ENCODE measurements at places on chromosomes 3 and 15.

GRCh38 chr3:131561511-131561910 lies 58.7 kb upstream of the MRPL3 start:
- no peak for DNase-seq

GRCh38 chr3:137097386-137097785 lies 139.6 kb downstream of the IL20RB start:
- no peak for DNase-seq

DNA sequence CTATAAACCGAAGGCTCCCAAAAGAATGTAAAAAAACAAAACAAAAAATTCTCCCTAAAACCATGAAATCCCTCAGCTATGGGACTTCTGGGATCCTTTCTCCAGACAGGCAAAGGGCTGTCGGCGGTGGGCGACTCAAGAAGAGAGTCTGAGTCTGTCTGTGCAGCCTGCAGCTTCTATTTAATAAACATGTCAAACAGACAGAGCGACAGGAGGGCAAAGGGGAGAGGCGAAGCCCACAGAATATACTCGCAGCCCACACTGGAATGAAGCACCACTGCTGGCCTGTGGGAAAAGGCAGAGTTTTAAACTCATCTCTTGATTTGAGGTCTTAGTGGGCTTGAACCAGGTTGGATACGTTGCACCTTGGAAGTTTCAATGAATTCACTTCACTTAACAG lies 40.2 kb downstream of the ISL2 start:
- DNase-seq, result no peak

DNA sequence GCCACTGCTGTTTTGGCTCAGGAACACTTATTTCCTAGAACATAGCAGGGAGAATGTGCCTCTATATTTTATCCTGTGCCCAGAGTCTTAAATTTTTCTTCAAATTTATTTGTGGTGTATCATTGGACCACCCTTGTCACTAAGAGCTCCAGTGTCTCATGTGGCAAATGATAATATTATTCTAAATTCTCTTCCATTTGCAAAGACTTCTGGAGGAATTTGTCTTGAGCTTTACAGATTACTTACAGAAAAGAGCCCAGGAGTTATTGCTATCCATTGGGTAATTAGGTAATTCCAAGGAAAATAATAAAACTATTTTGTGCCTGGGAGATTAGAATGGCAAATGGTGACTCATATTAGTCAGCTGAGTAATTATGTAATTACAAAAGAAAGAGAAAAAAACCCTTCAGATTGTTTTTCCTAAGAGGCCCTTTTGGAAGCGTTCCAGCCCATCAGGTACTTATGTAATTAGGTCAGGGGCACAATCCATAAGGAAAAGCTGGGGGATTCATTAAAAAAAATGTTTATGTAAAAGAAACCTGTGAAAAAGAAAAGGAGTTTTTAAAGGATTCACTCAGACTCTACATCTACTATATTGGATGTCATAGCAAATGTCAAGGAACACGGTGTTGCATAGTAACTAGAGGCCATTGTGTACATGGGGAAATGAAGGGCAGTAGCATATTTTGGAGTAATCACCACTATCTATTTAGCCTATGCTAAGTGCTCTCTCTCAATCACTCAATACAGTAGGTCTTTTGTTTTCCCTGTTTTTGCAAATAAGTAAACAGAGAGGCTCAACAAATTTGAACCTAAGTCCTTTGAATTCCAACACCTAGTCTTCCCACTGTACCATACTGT lies 380.9 kb upstream of the RARB start:
- no peak for DNase-seq

- DNase-seq, result no peak
These were observed 64.2 kb downstream of the OXNAD1 start for GRCh38 chr3:16329036-16329825.

DNA sequence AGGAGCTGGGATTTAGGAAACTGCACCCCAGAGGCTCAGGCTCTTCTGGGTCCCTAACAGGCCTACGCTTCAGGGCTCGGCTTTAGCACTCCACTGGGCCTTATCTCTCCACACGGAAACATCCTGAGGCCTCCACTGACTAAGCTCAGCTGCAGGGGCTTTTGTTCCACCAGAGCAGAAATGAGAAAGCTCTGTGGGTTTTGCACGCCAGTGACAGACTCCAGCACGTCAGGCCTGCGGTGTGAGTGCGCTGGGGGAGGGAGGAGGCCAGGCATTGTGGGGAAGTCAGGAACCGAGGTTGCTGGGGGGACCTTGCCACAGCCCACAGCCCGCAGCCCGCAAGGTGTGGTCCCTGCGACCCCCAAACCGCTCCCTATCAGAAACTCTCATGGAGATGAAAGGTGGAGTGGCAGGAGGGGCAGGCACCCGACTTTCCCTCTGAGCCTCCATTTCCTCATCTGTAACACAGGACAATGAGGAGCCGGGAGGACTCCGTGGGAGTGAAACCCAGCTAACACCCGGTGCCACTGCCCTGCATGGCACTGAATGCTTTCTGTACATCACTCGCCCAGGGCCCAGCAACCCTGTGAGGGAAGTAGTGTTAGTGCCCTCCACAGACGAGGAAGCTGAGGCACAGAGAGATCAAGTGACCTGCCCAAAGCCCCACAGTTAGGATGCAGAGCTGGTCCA lies 106.5 kb downstream of the TPRA1 start:
- no peak for DNase-seq

- no peak for DNase-seq
These were observed 229.6 kb upstream of the FEZF2 start for GRCh38 chr3:62602987-62603386.

- peak; percentile 97 for DNase-seq
These were observed at the start of gene NPTN for GRCh38 chr15:73633111-73633990. NPTN (minus strand) TSS chr15:73633389; CDS start chr15:73633215, 174 bp downstream.

DNA sequence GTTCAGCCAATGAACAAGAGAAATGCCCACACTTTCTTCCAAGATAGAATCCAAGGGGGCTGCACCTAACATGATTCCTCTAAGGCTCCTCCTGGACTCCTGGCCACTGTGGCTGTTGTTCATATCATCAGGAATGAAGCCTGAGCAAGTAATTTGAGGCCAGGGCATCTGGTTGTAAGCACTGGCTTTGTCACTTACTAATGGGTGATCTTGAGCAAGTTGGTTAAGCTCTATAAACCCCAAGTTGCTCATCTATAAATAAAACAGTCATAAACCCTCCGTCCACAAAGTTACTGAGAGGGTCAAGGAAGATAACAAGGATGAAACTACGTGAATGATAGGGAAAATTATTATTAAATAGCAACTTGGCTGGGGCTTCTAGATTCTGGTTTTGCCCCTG lies 58.3 kb downstream of the CDC25A start:
- no peak for DNase-seq

DNA sequence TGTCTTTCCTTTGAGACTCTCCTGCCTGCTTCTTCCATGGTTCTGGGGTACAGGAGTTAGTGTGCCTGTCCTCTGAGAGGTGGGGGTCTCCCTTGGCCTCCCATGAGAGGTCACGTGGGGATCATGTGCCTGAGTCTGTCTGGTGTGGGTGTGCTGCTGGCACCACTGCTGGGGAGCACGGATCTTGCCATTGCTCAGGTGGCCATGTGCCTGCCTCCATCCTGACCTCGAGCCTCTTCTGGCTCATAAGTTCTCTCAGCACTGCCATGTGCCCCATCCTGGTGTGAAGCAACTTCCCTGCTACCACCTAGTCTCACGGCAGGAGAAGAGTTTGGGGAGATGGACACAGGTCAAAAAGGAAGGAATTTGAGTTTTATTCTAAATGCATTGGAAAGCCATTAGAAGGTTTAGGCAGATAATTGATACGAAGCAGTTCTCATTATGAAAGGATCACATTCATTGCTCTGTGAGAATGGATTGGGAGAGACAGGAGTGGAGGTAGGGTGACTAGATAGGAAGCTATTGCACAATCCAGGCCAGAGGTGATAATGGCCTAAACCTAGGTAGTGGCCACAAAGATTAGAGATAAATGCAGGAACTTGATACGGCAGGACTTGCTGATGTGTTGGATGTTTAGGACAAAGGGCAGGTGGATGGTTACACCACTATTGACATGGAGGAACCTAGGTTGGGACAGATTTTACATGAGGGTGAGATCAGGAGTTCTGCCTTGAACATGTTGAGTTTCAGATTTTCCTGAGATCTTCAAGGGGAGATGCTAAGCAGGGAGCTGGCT lies 173.0 kb upstream of the RORA start:
- DNase-seq, result no peak

DNA sequence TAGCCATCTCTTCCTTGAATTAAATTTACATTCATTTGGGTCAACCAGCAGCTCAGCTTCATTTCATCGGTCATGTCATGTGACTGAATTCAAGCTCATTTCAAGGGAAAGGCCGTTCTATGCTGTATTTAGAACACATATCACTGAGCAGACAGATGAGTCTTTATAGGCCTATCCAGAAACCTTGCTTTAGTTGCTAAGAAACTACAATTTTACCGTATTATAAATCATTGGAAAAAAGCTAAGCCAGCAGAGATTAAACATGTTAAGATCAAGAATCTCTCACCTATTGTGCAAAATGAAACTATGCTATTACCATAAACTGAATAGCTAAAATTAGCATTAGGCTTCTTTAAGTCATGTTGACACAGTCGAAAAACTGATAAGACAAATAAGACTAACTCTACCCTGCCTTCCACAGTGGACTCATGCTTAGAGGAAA lies 2.2 kb downstream of the NPTN start:
- no peak for DNase-seq

DNA sequence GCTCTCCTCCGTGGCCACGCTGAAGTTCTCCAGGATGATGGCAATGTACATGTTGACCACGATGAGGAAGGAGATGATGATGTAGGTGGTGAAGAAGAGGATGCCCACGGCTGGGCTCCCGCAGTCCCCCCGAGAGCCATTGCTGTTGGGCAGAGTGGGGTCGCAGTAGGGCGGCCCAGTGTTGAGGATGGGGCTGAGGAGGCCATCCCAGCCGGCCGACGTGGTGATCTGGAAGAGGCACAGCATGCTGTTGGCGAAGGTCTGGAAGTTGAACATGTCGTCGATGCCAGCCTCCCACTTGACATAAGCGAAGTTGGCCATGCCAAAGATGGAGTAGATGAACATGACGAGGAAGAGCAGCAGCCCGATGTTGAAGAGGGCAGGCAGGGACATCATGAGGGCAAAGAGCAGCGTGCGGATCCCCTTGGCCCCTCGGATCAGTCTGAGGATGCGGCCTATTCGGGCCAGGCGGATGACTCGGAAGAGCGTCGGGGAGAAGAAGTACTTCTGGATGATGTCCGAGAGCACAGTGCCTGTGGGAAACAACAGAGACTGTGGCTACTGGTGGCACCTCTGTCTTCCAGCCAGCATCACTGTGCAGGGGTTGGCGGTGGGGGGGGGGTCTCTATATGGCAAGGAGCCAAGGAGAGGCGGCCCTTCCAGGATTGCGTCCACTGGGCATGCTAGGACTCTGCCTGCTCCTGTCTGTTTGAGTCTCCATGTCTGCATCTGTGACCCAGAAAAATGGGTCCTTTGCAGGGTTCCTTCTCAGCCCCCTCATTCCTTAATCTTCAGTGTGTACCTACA lies 55.1 kb downstream of the EXOG start:
- DNase-seq, result no peak

DNA sequence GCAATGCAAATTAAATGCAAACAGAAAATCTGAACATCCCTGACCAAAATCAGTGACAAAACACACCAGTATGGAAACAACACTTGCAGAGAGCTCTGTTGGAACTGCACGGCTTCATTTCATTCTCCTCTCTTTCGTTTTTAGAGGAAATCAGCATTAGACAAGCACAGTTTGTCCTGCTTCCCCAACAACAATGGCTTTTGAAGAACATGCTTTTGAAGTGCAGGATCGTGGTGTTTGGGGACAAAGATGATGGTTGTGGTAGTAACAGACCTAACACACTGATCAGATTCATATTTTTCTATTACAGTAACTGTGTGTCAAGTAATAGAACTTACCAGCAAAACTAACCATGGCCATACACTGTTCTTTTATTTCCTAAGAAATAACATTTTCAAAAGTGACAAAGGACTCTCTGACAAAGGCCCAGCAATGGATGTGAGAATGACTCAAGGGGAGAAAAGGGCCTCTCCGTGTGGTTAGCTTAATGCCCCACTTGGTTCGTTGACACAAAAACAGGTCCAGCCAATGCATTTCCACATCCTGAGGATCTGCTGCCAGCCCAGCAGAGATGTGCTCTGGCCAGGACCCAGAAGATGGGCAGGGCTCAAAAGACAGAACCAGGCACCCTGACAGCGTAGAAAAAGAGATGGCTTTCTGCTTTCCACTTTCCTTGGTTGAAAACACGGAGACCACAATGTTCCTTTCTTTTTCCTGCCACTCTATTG lies 84.1 kb downstream of the CCNL1 start:
- DNase-seq, result no peak

GRCh38 chr3:187769771-187770170 lies 24.5 kb upstream of the BCL6 start:
- DNase-seq, result no peak
